ENCODE measurements at places on chromosomes 2 and 18.
A peak's percentile ranks its signal among the peaks of the same experiment; 100 is the strongest.

DNA sequence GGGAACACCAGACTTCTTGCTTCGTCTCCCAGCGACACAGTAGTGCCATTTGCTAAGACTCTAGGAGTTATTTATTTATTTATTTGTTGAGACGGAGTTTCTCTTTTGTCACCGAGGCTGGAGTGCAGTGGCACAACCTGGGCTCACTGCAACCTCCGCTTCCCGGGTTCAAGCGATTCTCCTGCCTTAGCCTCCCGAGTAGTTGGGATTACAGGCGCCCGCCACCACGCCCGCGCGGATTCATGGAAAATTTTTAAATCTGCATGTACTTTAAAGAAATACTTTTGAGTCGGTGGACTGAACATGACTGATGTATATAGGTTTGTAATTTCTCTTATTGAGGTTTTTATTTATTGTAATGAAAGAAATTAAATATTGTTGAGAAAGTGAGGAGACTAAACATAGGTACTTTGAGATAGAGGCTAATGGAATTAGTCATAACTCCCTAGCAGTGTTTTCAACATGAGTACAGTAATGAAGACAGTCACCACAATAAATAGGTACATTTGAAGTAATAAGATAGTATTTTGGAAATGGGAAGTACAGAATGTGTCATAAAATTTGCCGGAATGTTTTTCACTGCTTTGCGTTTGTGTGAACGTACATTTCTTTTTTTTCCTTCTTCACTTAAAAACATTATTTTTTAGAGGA lies 983 bp downstream of the MTX2 start:
- DNase-seq = peak; percentile 7

GRCh38 chr18:7303316-7304060 lies 72.6 kb downstream of the LRRC30 start:
- no peak for DNase-seq

DNA sequence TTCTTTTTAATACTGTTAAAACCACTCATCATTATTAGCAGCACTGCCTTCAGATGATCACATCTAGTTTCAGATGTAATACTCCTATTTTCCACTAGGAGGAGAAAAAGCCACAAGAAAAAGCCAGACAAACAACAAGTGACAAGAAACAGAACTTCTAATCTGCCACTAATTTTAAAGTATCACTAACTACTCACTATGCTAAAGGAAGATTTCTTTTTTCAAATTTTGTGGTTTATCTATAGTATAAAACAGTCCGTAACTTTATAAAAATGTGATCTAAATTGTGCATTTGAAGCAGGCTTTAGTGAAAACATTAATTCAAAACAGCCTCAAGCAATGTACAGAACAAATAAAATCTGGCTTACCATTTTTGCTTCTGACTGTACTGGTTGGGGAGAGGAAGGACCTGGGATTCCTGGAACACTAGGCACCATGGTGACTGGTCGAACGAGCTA lies 56.8 kb downstream of the ATF2 start:
- peak; percentile 60 for DNase-seq

DNA sequence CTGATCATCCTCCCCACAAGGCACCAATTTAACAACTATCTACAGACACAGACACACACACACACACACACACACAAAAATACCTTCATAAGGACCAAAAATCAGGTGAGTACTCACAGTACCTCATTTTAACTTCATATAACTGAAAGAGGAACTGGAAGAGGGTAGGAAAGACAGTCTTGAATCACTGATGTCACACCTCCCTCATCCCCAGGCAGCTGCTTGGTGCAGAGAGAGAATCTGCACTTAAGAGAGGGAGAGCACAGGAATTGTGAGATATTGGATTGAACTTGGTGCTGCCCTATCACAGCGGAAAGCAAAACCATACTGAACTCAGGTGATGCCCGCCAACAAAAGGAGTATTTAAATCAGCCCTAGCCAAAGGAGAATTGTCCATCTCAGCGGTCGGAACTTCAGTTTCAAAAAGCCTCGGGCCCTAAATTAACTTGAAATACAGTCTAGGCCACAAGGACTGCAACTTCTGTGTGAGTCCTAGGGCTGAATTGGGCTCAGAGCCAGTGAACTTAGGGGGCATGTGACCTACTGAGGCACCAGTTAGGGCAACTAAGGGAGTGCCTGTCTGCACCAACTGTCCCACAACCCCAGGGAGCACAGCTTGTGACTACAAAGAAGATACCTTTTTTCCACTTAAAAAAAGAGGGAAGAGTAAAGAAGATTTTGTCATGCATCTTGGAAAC lies 211.1 kb downstream of the LRATD1 start:
- no peak for DNase-seq

GRCh38 chr2:46364797-46365457 lies 67.7 kb downstream of the EPAS1 start:
- peak; percentile 60 for DNase-seq

DNA sequence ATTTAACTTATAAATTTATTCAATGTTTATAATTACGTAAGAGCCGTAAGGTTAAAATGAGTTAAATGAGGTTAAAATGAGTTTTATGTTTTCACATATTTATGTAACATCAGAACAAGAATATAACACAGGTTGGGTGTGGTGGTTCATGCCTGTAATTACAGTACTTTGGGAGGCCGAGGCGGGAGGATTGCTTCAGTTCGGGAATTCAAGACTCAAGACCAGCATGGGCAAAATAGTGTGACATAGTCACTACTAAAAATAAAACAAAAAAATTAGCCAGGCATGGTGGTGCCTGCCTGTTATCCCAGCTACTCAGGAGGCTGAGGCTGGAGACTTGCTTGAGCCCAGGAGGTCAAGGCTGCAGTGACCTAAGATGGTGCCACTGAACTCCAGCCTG lies 9.3 kb upstream of the MBD2 start:
- DNase-seq = no peak

GRCh38 chr18:79792096-79792987 lies 5.4 kb upstream of the KCNG2 start:
- DNase-seq = no peak

GRCh38 chr2:20917719-20918572 lies 95.0 kb upstream of the LDAH start:
- DNase-seq = no peak

GRCh38 chr2:216348756-216349308 lies 23.5 kb downstream of the MARCHF4 start:
- DNase-seq = no peak

DNA sequence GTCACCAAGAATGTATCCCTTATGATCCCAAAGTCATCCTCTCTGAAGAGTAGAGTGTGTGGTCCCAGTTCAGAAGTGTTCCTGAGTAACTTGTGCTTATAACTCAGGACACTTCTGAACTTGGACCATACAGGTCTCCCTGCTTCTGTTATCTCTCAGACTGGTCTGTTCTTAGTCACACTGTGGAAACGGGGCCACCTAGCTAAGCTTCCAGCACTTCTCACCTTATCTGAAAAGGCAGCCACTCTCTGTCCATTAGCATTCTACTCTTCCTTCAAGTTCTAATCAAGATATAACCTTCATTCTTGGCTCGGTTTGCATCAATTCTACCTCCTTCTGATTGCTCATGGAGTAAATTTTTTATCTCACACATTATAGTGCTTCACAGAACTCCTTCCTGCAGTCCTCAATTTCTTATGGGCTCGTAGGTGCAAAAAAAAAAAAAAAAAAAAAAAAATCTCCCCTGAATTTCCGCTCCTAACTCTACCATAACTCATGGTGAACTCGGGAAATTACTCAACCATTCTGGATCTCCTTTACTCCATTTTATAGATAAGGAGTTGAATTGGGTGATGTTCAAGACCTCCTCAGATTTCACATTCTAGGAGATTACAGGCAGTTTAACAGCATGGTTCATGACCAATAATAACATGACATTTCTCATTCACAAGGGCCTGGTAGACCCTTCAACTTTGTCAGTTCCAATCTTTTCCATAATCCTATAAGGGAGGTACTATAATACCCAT lies 108.4 kb downstream of the TACR1 start:
- no peak for DNase-seq

GRCh38 chr2:150351922-150352321 lies 135.5 kb downstream of the RND3 start:
- no peak for DNase-seq

DNA sequence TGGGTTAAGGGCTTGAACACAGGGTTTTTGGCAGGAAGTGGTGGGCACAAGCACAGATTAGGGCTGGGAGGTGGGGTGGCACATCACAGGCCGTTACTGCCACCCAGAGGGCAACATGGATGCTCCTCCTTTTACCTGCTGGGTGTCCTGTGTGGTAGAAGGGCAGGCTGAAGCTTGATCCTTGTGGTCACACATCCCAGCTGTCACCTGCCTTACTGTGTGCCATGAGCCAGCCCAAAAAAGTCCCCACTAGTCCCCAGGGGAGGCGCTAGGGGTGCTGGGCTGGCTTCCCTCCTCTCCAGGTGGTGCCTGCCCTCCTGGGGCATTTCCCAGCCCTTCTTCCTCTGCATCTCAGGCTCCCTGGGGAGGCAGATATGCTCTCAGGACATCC lies 50.5 kb upstream of the ALPP start:
- no peak for DNase-seq

GRCh38 chr18:3529077-3529476 lies 79.1 kb downstream of the TGIF1 start:
- DNase-seq = no peak

- no peak for DNase-seq
Observed at GRCh38 chr2:128835342-128835855, 516.7 kb upstream of the HS6ST1 start.

- no peak for DNase-seq
Observed at GRCh38 chr2:49026706-49027105, 127.6 kb downstream of the FSHR start.

All from B cell (primary cell).